Daoy (cell line): ENCODE measurements at places on chromosomes 13 and 19. TPM values are rescaled to one million over a fixed set of nuclear protein-coding genes. Genes with fewer than 3 reads are reported as not detected.

Gene MBD3L3
- not detected in 2 replicates for total RNA-seq

Gene N4BP2L1
- 0.34 TPM in 1 of 2 replicates, not detected in the other for total RNA-seq

Gene EXOC3L2
- 0.17 and 0.39 TPM in 2 replicates for total RNA-seq

Gene EFNB2
- 11.0 and 12.3 TPM in 2 replicates for total RNA-seq

Gene MIR17HG
- total RNA-seq: 4.5 and 8.5 TPM in 2 replicates

Gene ZNF69
- total RNA-seq: 5.2 and 7.0 TPM in 2 replicates

Gene GZMM
- total RNA-seq: 4.2 and 5.5 TPM in 2 replicates

Gene ZNF256
- total RNA-seq: 2.9 and 4.4 TPM in 2 replicates

Gene SIGLEC9
- not detected in 2 replicates for total RNA-seq

Gene PNMA8C
- not detected in 2 replicates for total RNA-seq

Gene MEIS3
- 0.63 and 2.9 TPM in 2 replicates for total RNA-seq

Gene EML2
- total RNA-seq: 13.0 and 14.2 TPM in 2 replicates

Gene ZNF579
- 8.8 and 9.8 TPM in 2 replicates for total RNA-seq

Gene CLDND2
- not detected in 2 replicates for total RNA-seq

Gene LHFPL6
- 12.7 and 13.5 TPM in 2 replicates for total RNA-seq

Gene IL4I1
- 9.1 and 9.3 TPM in 2 replicates for total RNA-seq

Gene ATP12A
- 0.06 TPM in 1 of 2 replicates, not detected in the other for total RNA-seq

Gene SIGLEC5
- total RNA-seq: 0.74 TPM in 1 of 2 replicates, not detected in the other

Gene NBEA
- total RNA-seq: 1.9 and 2.4 TPM in 2 replicates

Gene AMER2
- total RNA-seq: 0.40 TPM in 1 of 2 replicates, not detected in the other

Gene RGL3
- not detected in 2 replicates for total RNA-seq

Gene FLT3LG
- 1.5 and 4.7 TPM in 2 replicates for total RNA-seq

Gene TNFRSF19
- 4.1 and 4.2 TPM in 2 replicates for total RNA-seq

Gene KRTDAP
- not detected in 2 replicates for total RNA-seq

Gene HCST
- total RNA-seq: not detected in 2 replicates

Gene NPHS1
- total RNA-seq: not detected in 2 replicates

Gene CGB7
- total RNA-seq: 4.3 and 6.8 TPM in 2 replicates

Gene TLE5
- 147 and 186 TPM in 2 replicates for total RNA-seq

Gene FBXO17
- 12.6 and 36.9 TPM in 2 replicates for total RNA-seq

Gene ERICH4
- total RNA-seq: not detected in 2 replicates

Gene CYP4F2
- total RNA-seq: not detected in 2 replicates

Gene ZNF99
- not detected in 2 replicates for total RNA-seq
